NCI-H345 (cell line): ENCODE measurements at places on chromosomes 5 and 9.

- DNase-seq = no peak
Measured at GRCh38 chr5:173493846-173494245, 122.6 kb downstream of the BOD1 start.

- no peak for DNase-seq
Measured at GRCh38 chr9:114691046-114691955, 9.3 kb upstream of the TEX48 start.

DNA sequence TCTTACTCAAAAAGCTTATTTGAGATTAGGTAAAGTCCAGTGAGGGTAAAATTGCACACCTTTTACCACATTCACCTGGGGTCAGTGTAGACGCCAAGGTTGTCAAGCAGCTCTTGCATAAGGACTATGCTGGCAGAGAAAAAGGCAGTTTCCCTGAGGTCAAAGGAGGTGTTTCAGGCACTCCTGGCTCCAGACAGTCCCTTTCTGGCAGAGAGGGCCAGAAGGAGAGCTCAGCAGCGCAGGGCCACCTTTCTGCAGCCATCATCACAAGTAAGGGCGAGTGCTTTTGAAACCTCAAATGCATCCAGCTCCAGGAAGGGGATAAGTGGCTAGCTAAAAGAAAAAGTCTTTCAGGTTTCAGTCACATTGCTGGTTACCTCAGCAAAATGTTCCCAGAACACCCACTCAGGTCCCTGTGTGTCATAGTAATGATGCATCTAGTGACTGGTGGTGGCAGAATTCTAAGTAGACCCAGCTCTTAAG lies 16.7 kb upstream of the IL13 start:
- DNase-seq = no peak

- DNase-seq = no peak
Measured at GRCh38 chr5:53430618-53431252, 49.7 kb upstream of the FST start.

- DNase-seq = no peak
Measured at GRCh38 chr5:132608107-132608506, 49.9 kb upstream of the IL13 start.

- DNase-seq = no peak
Measured at GRCh38 chr9:127732444-127732843, 2.6 kb downstream of the TOR2A start.

DNA sequence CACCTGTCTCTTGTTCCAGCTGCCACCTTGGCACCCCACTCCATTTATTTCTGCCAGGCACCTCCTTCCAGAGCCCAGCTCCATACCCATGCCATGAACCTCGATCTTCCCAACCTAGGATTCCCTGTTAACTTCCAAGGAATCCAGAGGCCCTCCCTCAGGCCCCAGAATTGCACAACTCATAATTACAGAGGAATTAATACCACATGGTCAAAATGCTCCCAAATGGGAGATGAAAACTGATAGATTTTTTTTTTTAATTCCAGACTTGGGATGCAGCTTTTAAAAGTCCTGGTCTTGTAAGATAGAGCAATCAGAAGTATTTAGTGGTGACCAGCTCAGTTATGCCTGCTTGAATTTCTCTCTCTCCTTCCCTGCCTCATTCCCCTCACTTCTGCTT lies 96.2 kb upstream of the CCDC112 start:
- no peak for DNase-seq

- no peak for DNase-seq
Measured at GRCh38 chr5:134794082-134794481, 35.5 kb downstream of the DDX46 start.

- no peak for DNase-seq
Measured at GRCh38 chr5:77867194-77867691, 91.1 kb upstream of the TBCA start.

- DNase-seq = no peak
Measured at GRCh38 chr9:84317563-84317962, 23.0 kb downstream of the SLC28A3 start.

DNA sequence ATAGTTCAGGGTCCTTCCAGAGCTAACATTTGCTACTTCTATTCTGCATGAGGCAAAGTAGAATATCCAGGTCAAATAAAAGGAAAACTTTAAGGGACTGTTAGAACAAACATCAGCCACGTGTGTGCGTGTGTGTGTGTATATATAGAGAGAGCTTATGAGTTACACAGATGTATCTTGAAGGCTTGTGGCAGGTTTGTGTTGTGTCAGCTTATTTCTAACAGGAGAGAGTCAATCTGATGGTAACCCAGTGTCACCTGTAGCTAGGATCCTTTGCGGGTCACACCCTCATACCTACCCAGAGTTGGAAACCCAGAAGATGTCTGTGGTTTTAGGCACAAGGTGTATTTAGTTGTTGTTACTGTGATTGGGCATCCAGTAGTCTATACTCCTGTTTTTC lies 12.7 kb downstream of the POLR1E start:
- no peak for DNase-seq

GRCh38 chr5:40334242-40334635 lies 345.5 kb upstream of the PTGER4 start:
- no peak for DNase-seq

DNA sequence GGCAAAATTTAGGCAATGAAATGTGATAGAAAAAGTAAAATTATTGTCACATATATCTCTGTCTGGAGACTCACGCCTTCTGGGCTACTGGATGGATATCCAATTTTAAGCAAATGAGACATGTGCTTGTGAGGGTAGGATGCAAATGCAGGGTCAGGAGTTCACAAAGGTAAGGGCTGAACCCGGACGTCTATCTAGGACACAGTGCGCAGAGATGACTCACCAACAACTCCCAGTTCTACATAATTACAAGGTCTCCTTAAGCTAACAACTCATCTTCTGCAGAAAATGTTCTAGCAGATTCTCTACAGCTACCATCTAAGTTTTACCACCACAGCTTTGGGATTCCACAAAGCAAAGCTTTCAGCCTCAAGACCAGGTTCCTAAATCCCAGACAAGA lies 160.5 kb downstream of the ENTREP1 start:
- DNase-seq = no peak

- peak; percentile 18 for DNase-seq
Measured at GRCh38 chr5:132753135-132753987, 6.1 kb downstream of the CCNI2 start.

DNA sequence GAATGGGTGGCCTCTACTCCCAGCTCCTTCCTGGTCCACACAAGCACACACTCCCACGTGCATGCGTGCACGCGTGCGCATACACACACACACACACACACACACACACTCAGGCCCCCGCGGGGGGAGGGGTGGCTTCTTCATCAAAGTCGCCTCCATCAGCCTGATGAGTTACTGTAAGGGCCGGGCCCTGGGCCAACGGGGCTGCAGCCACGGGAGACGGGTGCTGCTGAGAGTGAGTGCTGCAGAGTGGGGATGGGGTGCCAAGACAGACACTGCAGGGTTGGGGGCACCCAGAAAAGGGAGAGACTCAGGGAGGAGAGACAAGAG lies 18.1 kb downstream of the CNTFR start:
- no peak for DNase-seq

- DNase-seq = no peak
Measured at GRCh38 chr5:6087576-6087975, 290.8 kb downstream of the MED10 start.

GRCh38 chr5:69049151-69049550 lies 44.7 kb upstream of the SLC30A5 start:
- no peak for DNase-seq

GRCh38 chr5:52876456-52876855 lies 88.7 kb downstream of the ITGA1 start:
- DNase-seq = no peak

DNA sequence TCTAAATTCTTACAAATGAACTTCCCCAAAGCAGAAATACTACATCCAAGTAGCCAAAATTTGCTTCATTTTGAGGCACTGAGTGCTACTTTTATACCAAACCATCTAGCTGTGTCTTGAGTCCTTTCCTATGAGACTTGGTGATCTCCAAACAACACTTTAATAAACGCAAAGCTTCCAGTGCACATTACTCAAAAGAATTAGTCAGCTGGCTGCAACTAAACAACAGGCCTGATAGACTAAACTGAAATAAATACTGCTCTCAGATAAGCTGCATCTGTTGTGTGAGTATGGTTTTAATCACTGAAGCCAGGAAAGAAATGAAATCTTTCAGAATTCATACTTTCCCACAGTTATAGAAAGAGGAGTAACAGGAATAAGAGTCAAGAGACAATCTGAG lies 80.3 kb downstream of the VCAN start:
- DNase-seq = no peak

GRCh38 chr9:109639674-109640579 lies 140.1 kb upstream of the PALM2AKAP2 start:
- DNase-seq = peak; percentile 79

DNA sequence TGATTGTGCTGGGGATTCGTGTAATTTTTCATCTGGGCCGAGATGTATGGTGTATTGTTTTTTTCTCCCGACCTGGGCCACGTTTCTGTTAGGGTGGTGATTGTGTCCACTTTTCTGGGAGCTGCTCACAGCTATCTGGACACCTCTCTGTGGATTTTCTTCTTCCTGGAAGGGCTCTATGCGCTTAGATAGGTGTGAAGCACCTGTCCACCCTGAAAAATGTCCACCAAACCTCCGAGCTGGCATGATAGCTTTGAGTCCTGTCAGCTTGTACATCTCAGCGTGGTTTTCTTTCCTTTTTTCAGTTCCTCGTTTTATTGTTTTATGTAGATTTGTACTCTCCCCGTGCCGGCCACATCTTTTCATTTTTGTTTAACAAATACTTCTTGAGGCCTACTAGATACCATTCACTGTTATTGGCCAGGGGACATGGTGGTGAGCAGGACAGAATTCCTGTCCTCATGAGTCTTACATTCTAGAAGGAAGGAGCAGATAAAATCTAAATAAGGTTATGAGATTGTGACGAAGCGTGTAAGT lies 1.1 kb downstream of the UGCG start:
- DNase-seq = peak; percentile 39

DNA sequence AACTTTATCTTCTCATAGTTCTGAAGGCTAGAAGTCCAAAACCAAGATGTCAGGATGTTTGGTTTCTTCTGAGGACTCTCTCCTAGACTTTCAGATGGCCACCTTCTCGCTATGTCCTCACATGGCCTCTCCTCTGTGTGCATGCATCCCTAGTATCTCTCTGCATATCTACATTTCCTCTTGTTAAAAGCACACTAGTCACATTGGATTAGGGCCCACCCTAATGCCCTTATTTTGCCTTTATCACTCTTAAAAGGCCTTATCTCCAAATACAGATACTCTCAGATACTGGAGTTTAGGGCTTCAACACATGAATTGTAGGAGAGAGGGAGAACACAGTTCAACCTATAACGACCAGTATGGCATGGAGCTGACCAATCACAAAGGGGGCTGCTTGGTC lies 151.7 kb downstream of the PRELID2 start:
- no peak for DNase-seq

- DNase-seq = no peak
Measured at GRCh38 chr9:29906065-29906464, 2332.8 kb upstream of the C9orf72 start.

GRCh38 chr5:115267617-115268016 lies 4.9 kb upstream of the PGGT1B start:
- no peak for DNase-seq

DNA sequence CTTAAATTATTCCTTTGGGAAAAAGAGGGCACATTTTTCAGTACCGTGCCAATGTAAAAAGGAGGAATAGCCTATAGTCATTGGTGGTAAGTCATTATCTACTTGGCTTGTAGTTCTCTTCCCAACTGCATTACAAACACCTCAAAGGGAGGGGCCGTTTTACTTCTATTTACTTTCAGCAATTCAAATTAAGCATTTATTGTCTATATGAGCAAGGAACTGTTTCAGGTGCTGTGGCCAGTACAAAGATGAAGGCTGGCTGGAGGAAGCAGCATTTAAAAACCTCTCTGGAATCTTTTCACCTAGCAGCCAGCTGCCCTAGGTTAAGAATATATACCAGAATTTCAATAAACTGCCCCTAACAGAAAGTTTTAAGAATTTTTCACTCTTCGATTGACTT lies 48.9 kb downstream of the SEMA6A start:
- no peak for DNase-seq

GRCh38 chr5:132103332-132103951 lies 29.9 kb downstream of the CSF2 start:
- DNase-seq = no peak

GRCh38 chr9:136201609-136202453 lies 3.1 kb downstream of the LHX3 start:
- DNase-seq = no peak

GRCh38 chr9:25513509-25514033 lies 164.7 kb downstream of the TUSC1 start:
- DNase-seq = no peak

DNA sequence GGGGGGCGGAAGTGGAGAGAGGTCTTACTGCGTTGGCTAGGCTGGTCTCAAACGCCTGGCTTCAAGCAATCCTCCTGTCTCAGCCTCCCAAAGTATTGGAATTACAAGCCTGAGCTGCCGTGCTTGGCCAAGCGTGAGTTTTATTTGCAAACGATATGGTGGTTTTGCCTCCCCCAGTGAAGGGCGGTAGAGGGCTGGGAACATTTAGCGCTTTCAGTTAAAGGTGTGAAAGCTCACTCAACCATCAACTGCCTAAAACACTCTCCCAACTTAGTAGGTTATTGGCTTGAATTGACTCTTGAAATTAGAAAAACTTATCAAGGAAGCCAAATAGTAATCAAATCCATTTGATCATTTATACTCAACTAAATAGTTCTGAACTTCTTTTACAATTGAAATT lies 156.3 kb downstream of the ESM1 start:
- no peak for DNase-seq

- no peak for DNase-seq
Measured at GRCh38 chr5:125393221-125393815, 646.9 kb upstream of the ZNF608 start.

GRCh38 chr5:172904312-172904642 lies 54.9 kb upstream of the RPL26L1 start:
- no peak for DNase-seq

DNA sequence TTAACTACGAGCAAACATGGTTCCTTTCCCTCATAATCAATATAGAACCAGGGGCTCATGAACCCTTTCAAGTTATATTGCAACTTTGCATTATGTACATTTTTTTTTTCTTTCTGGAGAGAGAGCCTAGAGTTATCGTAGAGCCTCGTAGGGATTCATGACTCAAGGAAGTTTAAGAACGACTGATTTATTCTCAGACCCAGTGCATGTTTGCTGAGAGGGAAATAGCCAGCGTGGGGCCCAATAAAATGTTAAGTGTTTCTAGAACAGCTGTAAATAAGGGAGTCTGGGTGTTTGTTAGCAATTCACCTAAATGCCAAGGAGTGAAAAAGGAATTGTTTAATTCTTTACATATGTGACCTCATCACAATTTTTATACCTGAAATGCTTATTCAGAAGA lies 119.0 kb upstream of the KLF9 start:
- DNase-seq = no peak

DNA sequence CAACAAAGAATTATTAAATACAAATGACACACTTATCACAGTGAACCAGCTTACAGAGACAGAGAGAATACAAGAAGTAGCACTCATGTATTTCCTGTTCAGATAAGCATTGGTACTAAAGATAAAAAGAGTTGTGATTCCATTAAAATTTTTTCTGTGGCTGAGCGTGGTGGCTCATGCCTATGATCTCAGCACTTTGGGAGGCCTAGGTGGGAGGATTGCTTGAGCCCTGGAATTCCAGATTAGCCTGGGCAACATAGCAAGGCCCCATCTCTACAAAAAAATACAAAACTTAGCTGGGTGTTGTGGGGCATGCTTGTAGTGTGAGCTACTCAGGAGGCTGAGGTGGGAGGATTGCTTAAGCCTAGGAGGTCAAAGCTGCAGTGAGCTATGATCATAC lies 32.9 kb downstream of the FCHO2 start:
- no peak for DNase-seq

- DNase-seq = no peak
Measured at GRCh38 chr5:83777856-83778255, 57.2 kb upstream of the HAPLN1 start.

GRCh38 chr9:136618580-136619547 lies 43.9 kb upstream of the EGFL7 start:
- DNase-seq = no peak
